ENCODE measurements at places on chromosomes 7 and 10. TPM values are rescaled to one million over a fixed set of nuclear protein-coding genes. Genes with fewer than 3 reads are reported as not detected.

Gene NAT16
- total RNA-seq = not detected

Gene SPDYE11
- total RNA-seq = 0.11 TPM

Gene FKBP6
- not detected for total RNA-seq

Gene SRGN
- 188 TPM for total RNA-seq

Gene BBS9
- 65.0 TPM for total RNA-seq

Gene LEP
- total RNA-seq = 1.3 TPM

Gene SAP25
- 1.9 TPM for total RNA-seq

- H3K4me3 ChIP-seq = no peak overlapping the region
- H3K4me1 ChIP-seq = peaks cover 1% of the 10 kb centered on the region
- no peak overlapping the region for H3K27ac ChIP-seq
- no peak for DNase-seq
- no peaks in the 10 kb centered on the region for H3K27me3 ChIP-seq
Measured at GRCh38 chr7:155009570-155010157, 6.7 kb upstream of the PAXIP1 start.

DNA sequence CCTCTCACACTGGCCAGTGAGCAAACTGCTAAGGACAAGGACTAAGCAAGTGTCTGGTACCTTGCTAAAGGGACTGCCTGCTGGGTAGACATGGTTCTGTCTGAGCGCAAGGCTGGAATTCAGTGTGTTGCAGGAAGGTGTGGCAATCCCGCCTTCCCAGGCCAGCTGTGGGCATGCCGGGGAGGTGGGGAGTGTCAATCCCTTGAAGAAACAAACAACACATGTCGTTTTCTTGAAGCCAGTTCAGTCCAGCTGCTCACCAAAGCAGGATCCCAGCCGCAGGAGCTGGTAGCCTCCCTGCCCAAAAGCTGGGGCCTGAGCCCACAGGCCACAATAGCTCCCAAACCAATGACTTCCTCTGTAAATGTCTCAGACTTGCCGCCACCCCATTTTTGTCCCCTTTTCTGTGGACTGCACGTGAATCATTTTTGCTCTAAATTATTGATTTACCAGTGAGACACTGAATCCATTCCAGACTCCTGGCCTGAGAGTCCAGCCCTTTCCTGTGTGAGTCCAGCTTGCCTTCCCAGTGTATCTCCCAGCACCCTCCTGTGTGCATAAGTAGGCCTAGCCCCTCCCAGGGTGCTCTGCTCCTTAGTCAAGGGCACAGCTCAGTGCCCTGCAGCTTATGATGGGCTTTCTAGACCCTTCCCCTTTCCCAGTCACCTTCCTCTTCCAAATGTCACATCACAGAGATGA is 166.8 kb downstream of the RGS10 start:
- no peaks in the 10 kb centered on the region for H3K27me3 ChIP-seq
- DNase-seq = peak; percentile 54
- peak overlapping the region; percentile 46 for H3K27ac ChIP-seq
- H3K36me3 ChIP-seq = no peaks in the 10 kb centered on the region
- H3K4me3 ChIP-seq = no peak overlapping the region

- H3K27ac ChIP-seq = no peak overlapping the region
- DNase-seq = no peak
- no peaks in the 10 kb centered on the region for H3K36me3 ChIP-seq
- H3K27me3 ChIP-seq = no peaks in the 10 kb centered on the region
- H3K4me1 ChIP-seq = no peaks in the 10 kb centered on the region
Measured at GRCh38 chr7:1342090-1342640, 109.5 kb downstream of the UNCX start.

DNA sequence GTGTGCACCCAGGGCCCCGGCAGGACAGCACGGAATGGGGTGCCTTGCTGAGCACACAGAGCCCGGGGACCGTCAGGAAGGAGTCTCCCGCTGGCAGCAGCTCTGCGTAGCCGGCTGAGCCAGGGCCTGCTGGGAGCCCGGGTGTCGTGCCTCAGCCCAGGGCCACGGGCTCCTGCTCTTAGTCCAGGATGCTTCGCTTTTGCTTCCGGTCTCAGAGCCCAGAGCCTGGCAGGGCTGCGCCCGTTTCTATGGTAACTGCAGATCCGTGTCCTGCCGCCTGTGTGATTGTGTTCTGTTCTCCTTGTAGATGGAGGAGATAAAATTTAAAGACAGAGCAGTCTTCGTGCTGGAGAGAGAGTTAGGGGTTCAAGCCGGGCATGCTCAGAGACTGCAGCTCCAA is 53.7 kb upstream of the DPYSL4 start:
- no peaks in the 10 kb centered on the region for H3K27me3 ChIP-seq
- no peaks in the 10 kb centered on the region for H3K36me3 ChIP-seq
- no peaks in the 10 kb centered on the region for H3K4me1 ChIP-seq
- peak; percentile 32 for DNase-seq

DNA sequence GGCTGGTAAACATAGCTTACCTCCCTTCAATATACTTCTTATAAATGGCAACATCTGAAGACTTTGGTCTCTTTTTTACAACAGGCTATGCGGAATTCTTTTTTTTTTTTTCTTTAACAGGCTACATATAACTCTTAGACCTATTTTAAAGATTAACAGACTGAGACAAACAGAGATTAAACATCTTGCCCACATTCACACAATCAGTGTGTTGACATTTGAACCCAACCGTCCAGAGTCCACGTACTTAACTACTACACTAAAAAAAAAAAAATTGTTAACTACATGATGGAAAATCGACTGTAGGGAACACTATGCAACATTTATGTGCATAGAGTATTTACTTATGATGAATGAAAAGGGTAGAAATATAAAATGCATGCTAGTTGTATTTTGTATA is 298.5 kb downstream of the ELMO1 start:
- no peak overlapping the region for H3K27ac ChIP-seq
- H3K4me1 ChIP-seq = no peaks in the 10 kb centered on the region
- no peak for DNase-seq
- no peak overlapping the region for H3K4me3 ChIP-seq
- no peaks in the 10 kb centered on the region for H3K36me3 ChIP-seq

DNA sequence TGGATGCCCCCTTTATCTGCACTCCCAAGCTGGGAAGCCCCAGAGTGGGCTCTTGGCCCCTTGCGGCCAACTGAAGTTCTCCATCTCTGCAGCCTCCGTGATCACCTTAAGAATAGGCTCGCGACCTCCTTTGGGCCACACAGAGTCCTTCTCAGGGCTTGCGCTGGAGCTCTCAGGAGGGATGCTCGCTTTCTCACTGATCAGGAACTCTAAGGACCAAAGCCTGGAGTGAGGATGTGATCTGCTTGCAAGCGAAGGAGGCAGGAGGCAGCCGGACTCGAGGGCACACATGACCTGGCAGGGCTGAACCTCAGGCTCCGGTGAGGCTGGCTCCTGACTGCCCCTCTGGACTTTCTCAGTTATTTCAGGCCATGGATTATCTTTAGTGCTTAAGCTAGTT is 192.1 kb upstream of the MKI67 start:
- no peaks in the 10 kb centered on the region for H3K4me1 ChIP-seq
- H3K36me3 ChIP-seq = no peaks in the 10 kb centered on the region
- no peak overlapping the region for H3K27ac ChIP-seq

DNA sequence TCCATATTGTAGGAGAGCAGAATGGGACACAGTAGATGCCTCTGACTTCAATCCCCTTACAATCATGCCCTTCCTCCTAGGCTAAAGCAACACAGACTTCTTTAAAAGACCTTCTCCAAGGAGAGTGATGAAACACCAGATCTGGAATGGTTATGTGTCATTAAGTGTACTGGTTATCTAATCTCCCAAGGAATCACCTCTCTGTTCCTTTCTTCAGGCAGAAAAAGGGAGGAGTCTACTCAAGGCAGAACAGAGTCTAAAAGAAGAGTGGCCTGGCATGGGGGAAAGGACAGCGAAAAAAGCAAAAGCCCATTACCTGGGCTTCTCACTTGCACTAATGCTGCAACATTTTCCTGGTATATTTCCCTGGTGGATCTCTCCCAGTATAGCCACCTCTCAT is 2.9 kb downstream of the ELMO1 start:
- no peak overlapping the region for H3K4me3 ChIP-seq
- H3K27me3 ChIP-seq = no peaks in the 10 kb centered on the region
- H3K27ac ChIP-seq = no peak overlapping the region
- no peak for DNase-seq
- peaks cover 2% of the 10 kb centered on the region for H3K4me1 ChIP-seq

DNA sequence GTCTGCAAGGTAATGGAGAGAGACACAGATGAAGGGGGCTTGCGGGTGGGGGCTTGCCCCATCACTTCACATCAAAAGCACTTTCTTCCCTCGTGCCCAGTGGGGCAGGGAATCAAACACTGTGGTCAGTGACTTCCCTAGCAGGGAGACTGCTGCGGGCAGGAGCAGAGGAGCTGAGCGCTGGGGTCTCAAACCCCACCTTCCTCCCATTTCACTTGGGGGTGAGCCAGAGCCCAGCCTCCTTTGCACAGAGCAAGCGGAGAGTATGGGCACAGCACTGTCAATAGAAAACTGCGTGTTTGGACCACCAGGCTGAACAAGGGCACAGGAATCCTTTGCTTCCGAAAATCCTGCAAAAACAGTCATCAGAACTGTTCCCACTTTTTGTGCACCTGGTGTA is 355.8 kb upstream of the MKI67 start:
- H3K4me1 ChIP-seq = no peaks in the 10 kb centered on the region
- DNase-seq = no peak
- H3K27me3 ChIP-seq = no peaks in the 10 kb centered on the region
- H3K27ac ChIP-seq = no peak overlapping the region
- H3K4me3 ChIP-seq = no peak overlapping the region

GRCh38 chr7:89549768-89550167 is 604.5 kb upstream of the STEAP1 start:
- H3K27me3 ChIP-seq = no peaks in the 10 kb centered on the region
- H3K36me3 ChIP-seq = no peaks in the 10 kb centered on the region
- no peaks in the 10 kb centered on the region for H3K4me1 ChIP-seq
- H3K27ac ChIP-seq = no peak overlapping the region

- no peak overlapping the region for H3K27ac ChIP-seq
- H3K4me1 ChIP-seq = no peaks in the 10 kb centered on the region
- no peaks in the 10 kb centered on the region for H3K27me3 ChIP-seq
- no peaks in the 10 kb centered on the region for H3K36me3 ChIP-seq
Measured at GRCh38 chr7:159218607-159219006, 73.9 kb upstream of the VIPR2 start.

- H3K36me3 ChIP-seq = no peaks in the 10 kb centered on the region
- no peaks in the 10 kb centered on the region for H3K27me3 ChIP-seq
- DNase-seq = no peak
- no peak overlapping the region for H3K4me3 ChIP-seq
Measured at GRCh38 chr10:65313406-65313805, 1612.4 kb upstream of the LRRTM3 start.

- H3K4me3 ChIP-seq = no peak overlapping the region
- no peak overlapping the region for H3K27ac ChIP-seq
Measured at GRCh38 chr7:36601601-36602000, 122.7 kb downstream of the AOAH start.

GRCh38 chr7:71485586-71485985 is 353.6 kb downstream of the GALNT17 start:
- no peak overlapping the region for H3K27ac ChIP-seq
- no peak for DNase-seq
- H3K27me3 ChIP-seq = no peaks in the 10 kb centered on the region
- H3K36me3 ChIP-seq = no peaks in the 10 kb centered on the region
- no peak overlapping the region for H3K4me3 ChIP-seq

- H3K27ac ChIP-seq = peak overlapping the region; percentile 67
- DNase-seq = no peak
- H3K27me3 ChIP-seq = no peaks in the 10 kb centered on the region
- peaks cover 20% of the 10 kb centered on the region for H3K4me1 ChIP-seq
- H3K36me3 ChIP-seq = no peaks in the 10 kb centered on the region
Measured at GRCh38 chr10:80500572-80501380, 36.9 kb upstream of the SH2D4B start.

- H3K4me3 ChIP-seq = no peak overlapping the region
- no peaks in the 10 kb centered on the region for H3K4me1 ChIP-seq
- no peaks in the 10 kb centered on the region for H3K36me3 ChIP-seq
- no peak overlapping the region for H3K27ac ChIP-seq
- peak; percentile 1 for DNase-seq
Measured at GRCh38 chr7:93799750-93800357, 90.7 kb downstream of the TFPI2 start.

DNA sequence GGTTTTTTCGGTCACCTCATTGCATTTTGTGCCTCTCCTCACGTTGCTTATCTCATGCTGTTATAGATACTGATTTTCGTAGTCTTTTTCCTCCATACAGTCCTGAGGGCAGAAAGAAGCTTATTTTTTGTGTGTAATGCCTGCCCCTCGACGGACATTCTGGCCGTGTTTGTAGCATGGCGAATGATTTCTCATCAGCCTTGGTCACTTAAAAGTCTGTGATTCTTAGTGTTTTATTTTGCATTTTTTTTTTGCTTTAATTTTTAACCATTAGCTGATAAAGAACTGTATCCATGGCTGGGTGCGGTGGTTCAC is 469 bp upstream of the NOC3L start:
- no peak for DNase-seq
- H3K36me3 ChIP-seq = peaks cover 9% of the 10 kb centered on the region
- no peaks in the 10 kb centered on the region for H3K27me3 ChIP-seq
- peaks cover 6% of the 10 kb centered on the region for H3K4me1 ChIP-seq
- H3K27ac ChIP-seq = no peak overlapping the region
- no peak overlapping the region for H3K4me3 ChIP-seq

DNA sequence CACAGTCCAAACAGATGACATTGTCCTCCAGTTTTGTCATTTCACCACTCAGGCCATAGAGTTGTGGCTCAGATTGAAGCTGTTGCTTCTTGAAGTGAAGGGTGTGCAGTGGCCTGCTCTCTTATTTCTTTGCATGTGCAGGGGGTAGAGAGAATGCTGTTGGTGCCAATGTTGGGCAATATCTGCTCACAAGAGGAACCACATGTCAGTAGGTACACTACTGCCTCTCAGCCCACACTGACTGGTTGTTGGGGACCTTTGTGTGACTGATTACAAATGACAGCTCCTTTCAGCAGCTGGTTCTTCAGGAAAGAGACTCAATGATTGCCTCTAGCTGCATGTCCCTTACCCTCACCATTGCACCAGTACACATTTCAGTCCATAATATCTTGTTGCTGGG is 21.9 kb upstream of the SFTPA1 start:
- H3K27me3 ChIP-seq = no peaks in the 10 kb centered on the region
- no peak overlapping the region for H3K27ac ChIP-seq
- H3K4me1 ChIP-seq = no peaks in the 10 kb centered on the region
- no peak for DNase-seq
- no peak overlapping the region for H3K4me3 ChIP-seq

DNA sequence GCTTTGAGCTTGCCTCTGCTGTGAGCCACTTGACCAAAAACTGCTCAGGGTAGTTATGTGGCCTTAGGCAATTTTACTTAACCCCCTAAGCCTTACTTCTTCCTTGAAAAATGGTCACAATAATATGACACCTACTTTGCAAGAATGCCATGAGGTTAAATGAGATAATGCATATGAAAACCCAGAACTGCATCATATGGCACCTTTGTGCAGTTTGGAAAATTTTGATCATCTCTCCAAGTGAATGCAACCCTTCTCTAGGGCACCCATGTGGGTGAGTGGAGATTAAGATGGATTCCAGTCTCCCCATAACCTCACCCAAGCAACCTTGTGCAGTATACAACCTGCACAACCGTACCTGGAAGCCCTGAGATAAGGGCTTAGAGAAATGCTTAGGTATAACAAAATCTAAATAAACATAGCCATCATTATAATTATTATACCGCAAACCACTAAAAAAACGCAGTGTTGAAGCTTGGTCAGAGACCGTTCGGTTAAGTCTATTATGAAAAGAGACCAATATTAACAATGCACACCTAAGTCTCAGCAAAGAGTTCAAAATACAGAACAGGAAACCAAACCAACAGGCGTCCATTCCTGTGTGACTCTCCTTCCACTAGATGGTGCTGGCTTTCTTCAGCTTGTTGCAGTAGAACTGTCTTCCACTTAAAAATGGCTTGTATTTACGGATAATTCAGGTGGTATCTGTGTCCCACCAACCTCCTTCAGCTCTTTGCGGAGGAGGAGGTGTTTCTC is 21.0 kb upstream of the ASB15 start:
- H3K4me1 ChIP-seq = no peaks in the 10 kb centered on the region
- no peak for DNase-seq
- H3K27ac ChIP-seq = no peak overlapping the region
- H3K36me3 ChIP-seq = no peaks in the 10 kb centered on the region
- H3K27me3 ChIP-seq = peaks cover 3% of the 10 kb centered on the region
- H3K4me3 ChIP-seq = no peak overlapping the region

All from lung (tissue), 17 donors.